ENCODE measurements at places on chromosomes 13 and 19. TPM values are rescaled to one million over a fixed set of nuclear protein-coding genes. Genes with fewer than 3 reads are reported as not detected.

Gene INAFM1
- total RNA-seq, result 9.6 TPM

Gene IZUMO4
- 30.9 TPM for total RNA-seq

Gene LGALS4
- total RNA-seq, result 0.20 TPM

DNA sequence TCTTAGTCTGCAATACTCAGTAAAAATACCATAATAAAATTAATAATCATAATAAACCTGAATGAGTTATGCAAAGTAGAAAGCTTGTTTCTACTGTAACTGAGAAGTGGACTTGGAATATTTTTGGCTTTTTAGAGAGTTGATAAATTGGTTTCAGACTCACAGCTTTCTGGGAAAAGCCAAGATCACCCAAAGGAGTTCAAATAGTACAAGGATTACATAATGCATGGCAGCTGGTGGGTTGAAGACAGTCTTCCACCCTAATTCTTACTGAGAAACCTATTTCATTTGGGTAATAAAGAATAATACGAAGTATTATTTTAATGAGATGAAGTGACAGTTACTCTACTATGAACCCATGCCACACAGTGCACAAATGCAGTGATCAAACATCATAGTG, 139.4 kb upstream of the KLF12 start:
- no peak for DNase-seq

Gene NDUFA7
- 12.6 TPM for total RNA-seq

DNA sequence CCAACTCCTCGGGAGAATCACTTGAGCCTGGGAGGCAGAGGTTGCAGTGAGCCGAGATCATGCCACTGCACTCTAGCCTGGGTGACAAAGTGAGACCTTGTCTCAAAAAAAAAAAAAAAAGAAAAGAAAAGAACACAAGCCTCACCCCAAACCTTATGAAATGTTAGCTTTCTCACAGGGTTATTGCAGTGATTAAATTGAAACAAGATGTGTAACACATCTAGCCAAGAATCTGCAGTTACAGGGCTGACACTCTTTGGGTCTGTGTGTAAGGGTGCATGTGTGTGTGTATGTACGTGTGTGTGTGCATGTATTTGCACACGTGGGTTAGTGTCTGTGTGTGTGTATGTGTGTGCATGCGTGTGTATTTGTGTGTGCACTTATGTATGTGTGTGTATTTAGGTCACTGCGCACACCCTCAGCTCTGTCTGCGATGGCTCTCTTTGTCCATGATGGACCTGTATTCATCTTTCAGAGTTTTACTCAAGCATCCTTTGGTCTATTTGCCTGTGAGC, 336.3 kb downstream of the UQCRFS1 start:
- no peak for DNase-seq

Gene HIPK4
- total RNA-seq, result not detected

GRCh38 chr19:16398530-16399249, 73.1 kb downstream of the EPS15L1 start:
- DNase-seq, result no peak

Gene HCST
- total RNA-seq, result 37.6 TPM

Gene FCAR
- not detected for total RNA-seq

Gene CGB5
- total RNA-seq, result not detected

- DNase-seq, result no peak
Observed at GRCh38 chr19:38715555-38715954, 28.7 kb downstream of the CAPN12 start.

Gene CEACAM21
- total RNA-seq, result 2.2 TPM

DNA sequence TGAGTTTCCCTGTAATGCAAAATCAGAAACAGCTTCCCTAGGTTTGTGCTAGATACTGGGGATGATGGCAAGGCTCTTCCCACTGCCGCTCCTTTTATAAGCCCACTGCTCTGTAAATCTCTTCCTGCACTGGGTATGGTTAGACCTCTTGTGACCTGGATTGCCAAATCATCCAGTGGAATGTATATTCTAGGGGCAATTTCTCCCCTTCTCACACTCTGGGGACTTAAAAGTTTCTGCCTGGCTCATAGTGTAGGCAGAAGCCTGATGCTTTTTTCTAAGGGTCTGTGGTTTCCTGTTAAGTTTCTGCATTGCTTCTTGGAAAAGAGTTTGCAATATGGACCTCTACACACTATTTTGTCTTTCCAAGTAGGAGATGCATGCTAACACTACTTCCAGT, 1582.0 kb upstream of the PCDH20 start:
- DNase-seq, result no peak

- no peak for DNase-seq
Observed at GRCh38 chr19:35516310-35516709, 2.9 kb upstream of the DMKN start.

DNA sequence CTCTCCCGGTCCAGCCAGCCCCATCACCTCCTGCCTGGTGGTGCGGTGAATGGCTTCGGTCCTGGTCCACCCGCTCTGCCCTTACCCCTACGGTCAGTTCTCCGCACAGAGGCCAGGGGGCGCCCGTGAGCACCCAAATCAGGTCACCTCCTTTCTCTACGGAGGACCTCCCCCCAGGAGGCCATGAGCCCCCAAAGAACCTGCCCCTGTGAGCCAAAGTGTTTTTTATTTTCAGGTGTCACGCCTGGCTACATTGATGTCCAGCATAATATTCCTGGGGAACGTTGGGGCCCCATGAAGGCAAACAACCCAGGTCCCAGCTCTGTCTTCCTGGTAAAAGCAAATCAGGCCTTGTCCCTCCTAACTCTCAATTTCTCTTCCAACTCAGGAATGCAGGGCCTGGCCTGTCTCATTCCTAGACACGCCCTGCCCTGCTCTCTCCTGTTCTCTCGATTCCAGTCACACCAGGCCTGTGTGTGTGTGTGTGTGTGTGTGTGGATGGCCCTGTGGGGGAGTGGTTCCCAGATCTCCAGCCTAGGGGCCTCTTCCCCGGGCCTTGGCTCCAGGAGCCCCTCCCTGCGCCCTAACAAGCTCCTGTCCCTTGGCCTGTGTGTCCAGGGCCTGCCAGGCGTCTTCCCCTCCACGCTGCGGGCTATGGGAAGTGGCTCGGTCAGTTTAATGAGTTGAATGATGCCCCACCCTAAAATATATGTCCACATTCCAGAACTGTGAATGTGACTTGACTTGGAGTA, 9.7 kb upstream of the GIPC1 start:
- no peak for DNase-seq

DNA sequence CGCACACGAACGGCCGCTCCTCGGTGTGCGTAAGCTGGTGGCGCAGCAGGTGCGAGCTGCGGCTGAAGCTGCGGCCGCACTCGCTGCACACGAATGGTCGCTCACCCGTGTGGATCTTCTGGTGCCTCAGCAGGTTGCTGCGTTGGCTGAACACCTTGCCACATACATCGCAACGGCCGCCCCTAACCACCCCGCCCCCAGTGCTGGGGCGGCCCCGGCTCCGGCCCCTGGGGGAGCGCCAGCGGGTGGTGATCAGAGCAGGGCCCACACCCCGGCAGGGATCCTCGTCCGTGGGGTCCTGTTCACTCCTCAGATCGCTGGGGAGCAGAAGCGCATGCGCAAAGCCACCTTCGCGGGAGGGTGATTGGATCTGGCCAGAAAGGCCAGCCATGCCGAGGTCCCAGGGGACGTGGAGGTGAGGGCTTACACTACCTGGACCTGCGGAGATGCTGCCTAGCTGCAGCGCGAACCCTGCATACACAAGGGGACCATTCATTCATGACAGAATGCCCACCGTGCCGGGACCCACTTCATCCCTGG, 4.7 kb upstream of the UBE2M start:
- DNase-seq, result no peak

GRCh38 chr19:48768994-48769713, 13.8 kb downstream of the FGF21 start:
- DNase-seq, result no peak

- DNase-seq, result no peak
Observed at GRCh38 chr19:12052091-12052496, 667 bp downstream of the ZNF878 start.

Gene CYP2S1
- total RNA-seq, result 1.4 TPM

Gene ZNF528
- total RNA-seq, result 34.8 TPM

GRCh38 chr13:97139691-97140090, 82.4 kb upstream of the MBNL2 start:
- no peak for DNase-seq

- DNase-seq, result no peak
Observed at GRCh38 chr13:113051641-113052040, 54.0 kb upstream of the F7 start.

GRCh38 chr13:49807681-49808080, 15.2 kb upstream of the KPNA3 start:
- DNase-seq, result no peak

Gene COX7A1
- total RNA-seq, result 32.1 TPM

DNA sequence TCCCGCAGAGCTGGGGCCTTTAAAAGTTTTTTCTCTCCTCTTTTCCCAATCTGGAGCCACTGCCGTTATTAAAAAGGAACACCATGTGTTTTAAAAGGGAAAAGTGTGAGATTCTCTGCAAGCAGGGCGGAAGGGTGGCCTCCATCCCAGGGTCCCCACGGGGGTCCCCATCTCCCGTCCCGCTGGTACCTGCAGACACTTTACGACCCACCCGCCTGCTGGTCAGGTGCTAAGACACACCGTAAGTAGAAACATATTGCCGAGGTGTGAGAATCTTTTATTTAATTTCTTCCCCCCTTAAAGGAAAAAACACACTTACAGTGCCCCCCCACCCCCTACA, 1.8 kb downstream of the CRLF1 start:
- no peak for DNase-seq

Gene SELENOV
- not detected for total RNA-seq

Gene CYTH2
- total RNA-seq, result 56.7 TPM

- no peak for DNase-seq
Observed at GRCh38 chr19:43618921-43619261, 538 bp downstream of the ZNF428 start.

- DNase-seq, result no peak
Observed at GRCh38 chr19:15210323-15210781, 9.6 kb upstream of the NOTCH3 start.

DNA sequence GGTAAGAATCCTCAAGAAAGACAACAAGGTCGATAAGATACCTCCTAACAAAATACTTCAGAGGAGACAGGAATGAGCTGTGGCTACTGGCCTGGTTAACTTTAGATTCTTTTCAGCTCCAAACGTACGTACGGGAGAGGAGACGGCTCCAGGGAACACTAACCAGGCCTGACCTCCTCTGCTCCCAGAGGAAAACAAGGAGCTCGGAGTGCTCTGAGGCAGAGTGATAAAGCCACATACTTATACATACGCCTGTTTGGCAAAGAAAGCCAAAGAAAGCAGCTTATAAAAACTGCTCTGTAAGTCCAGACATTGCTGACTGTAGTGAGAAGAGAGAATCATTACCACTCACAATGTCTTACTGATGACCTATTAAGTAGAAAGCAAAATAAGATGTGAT, 263.9 kb downstream of the MZT1 start:
- no peak for DNase-seq

DNA sequence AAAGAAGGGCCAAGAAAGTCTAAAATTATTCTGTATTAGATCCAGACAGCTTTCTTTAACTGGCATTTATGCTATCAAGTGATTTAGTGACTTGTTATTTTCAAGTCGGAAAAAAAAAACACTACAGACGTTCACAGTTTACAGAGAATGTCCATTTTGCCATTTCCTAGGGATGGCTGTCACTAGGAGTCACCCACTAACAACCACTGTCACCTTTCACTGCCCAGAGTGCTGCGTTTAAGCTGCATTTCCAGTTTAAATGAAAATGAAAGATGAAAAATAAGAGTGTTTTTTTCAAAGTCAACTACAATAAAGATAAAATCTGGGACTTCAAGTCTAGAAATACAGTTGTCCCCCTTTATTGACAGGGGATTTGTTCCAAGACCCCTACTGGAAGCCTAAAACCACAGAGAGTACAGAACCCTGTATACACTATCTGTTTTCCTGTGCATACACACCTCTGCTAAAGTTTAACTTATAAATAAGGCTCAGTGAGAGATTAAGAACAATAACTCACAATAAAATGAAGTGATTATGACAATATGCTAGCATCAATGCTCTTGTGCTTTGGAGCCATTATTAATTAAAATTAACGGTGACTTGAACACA, 112.5 kb downstream of the SACS start:
- DNase-seq, result no peak

DNA sequence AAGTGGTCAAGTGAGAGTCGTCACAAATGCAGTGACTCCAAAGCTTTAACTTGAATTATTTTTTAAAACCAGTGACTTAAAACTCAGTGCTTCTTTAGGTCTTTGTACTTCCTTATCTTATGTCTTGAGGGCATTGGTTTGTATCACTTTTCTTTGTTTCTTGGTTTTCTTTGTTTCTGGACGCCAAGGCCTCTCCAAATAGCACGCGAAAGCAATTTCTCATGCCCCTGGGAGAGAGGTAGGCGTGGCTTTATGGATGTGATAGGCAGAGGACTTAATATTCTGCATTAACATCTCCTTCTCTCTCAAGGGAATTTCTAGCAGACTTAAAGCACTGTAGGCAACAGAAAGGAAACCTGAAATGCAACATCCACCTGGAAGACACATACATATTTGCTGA, 20.6 kb downstream of the UBE2L5 start:
- DNase-seq, result no peak

- no peak for DNase-seq
Observed at GRCh38 chr13:111411151-111411858, 90.9 kb downstream of the TEX29 start.

Gene PHLDB3
- total RNA-seq, result 10.7 TPM

DNA sequence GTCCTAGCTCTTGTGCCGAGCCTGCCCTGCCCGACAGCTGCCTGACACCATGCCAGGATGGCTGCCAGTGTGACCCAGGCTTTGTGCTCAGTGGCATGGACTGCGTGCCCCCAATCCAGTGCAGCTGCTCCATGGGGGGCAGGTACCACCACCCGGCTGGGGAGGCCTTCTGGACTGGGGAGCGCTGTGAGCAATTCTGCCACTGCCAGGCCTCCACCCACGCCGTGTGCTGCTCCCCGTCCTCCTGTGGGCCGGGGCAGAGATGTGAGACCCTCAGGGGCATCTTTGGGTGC, 9.4 kb upstream of the FXYD3 start:
- no peak for DNase-seq

- no peak for DNase-seq
Observed at GRCh38 chr13:25097426-25097825, 1.5 kb downstream of the PABPC3 start.

DNA sequence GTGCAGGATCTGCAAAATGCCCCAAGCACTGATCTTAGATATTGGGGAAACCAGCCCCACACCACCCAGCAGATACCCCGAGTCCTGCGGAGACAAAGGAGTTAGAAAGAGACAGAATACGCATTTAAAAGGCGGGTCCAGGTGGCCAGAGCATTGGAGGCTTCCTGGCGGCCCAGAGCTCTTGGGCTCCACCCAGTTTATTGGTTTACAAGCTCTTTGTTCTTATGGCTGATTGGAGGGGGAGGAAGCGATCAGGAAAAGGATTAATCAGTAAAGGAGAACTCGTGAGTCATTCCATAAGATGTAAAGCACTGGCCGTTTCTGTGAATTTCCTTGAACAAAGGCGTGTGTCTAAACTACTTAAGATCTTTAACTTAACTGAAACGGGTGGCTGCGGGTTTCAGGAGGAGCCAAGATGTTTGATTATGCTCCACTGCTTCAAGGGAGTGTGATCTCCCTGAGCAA, 926 bp downstream of the ZNF587 start:
- no peak for DNase-seq

Gene METTL21C
- total RNA-seq, result not detected

Measured in tibial nerve (tissue), 4 donors.